ENCODE measurements at places on chromosomes 6 and 20.

GRCh38 chr6:82506526-82506925 lies 142.9 kb downstream of the TPBG start:
- DNase-seq, result no peak

GRCh38 chr6:167487749-167488664 lies 163.1 kb downstream of the TTLL2 start:
- no peak for DNase-seq

DNA sequence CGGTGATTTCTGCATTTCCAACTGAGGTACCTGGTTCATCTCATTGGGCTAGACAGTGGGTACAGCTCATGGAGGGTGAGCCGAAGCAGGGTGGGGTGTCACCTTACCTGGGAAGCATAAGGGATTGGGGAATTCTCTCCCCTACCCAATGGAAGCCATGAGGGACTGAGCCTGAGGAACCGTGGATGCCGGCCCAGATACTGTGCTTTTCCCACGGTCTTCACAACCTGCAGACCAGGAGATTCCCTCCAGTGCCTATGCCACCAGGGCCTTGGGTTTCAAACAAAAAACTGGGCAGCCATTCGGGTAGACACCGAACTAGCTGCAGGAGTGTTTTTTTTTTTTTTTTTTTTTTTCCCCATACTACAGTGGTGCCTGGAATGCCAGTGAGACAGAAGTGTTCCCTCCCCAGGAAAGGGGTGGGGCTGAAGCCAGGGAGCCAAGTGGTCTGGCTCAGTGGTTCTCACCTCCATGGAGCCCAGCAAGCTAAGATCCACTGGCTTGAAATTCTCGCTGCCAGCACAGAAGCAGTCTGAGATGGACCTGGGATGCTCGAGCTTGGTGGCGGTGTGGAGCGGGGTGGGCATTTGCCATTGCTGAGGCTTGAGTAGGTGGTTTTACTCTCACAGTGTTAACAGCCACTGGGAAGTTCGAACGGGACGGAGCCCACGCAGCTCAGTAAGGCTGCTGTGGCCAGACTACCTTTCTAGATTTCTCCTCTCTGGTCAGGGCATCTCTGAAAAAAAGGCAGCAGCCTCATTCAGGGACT lies 416.2 kb downstream of the KHDRBS2 start:
- DNase-seq, result no peak

DNA sequence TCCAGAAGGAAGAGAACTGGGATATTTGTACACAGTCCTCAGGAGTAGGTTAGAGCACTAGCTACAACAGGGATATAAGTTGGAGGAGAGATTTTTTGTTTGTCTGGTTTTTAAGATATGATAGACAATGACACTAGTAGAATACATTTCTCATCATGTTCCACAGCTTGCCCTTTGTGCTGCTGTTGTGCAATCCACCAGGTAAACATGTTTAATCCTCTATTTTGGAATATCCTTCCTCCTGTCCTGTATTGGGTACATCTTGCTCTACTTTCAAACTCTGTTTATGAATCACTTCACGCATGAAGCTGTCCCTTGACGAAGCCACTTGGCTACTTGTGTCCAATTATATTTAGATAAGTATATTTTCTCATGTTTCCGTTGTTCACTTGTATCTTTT lies 153.6 kb upstream of the TENT5A start:
- no peak for DNase-seq

DNA sequence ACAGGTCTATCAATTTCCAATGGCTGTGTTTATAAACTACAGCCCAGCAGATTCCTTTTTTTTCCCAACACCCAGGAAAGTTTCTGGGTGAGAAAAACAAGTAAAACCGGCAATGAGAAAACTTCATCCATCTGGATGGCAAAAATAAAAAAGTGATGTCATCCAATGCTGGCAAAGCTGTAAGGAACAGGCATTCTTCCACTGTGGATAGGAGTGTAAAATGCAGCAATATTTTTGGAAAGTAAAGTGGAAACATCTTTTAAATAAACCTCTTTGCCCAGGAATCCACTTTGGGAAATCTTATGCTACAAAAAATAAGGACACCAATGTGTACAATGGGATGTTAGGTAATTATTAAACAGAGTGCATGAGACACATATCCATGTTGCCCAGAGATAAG lies 102.1 kb upstream of the NT5E start:
- DNase-seq, result peak; percentile 40

GRCh38 chr20:24452498-24453127 lies 16.8 kb upstream of the SYNDIG1 start:
- DNase-seq, result no peak

DNA sequence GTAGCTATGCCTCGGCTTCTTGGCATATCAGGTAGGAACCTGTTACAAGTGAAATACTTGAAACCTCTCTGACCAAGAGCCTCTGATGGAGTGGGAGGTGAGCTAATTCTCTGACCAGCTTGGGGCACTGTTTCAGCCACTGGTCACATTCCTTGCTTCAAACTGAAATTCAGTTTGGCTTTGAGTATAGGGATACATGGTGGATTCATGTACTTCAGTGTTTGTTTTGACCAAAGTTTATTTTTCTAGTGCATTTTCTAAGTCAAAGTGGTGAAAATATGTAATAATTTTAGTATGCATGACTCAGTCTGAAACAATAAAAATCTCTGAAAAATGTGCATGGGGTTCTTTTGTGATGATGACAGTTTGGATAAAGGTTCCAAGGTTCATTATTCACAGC lies 18.6 kb downstream of the TTPAL start:
- DNase-seq, result peak; percentile 74

DNA sequence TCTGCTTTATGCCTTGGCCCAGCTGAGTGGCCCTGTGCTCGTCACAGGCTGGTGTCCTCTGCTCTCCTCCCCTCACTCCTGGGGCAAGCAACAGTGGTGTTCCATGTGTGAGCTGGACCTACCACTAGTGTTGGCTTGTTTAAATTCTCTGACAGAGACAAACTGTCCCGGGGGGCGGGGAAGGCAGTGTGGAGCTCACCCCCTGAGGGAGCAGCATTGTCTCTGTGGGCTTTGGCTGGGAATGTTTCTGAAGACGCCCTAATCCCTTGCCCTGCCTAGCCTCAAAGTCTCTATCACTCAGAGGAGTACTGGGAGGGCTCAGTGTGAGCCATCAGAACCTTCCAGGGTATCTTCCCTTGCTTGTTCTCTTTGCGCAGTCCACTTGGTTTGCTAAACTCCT lies 5.2 kb upstream of the VEGFA start:
- no peak for DNase-seq

DNA sequence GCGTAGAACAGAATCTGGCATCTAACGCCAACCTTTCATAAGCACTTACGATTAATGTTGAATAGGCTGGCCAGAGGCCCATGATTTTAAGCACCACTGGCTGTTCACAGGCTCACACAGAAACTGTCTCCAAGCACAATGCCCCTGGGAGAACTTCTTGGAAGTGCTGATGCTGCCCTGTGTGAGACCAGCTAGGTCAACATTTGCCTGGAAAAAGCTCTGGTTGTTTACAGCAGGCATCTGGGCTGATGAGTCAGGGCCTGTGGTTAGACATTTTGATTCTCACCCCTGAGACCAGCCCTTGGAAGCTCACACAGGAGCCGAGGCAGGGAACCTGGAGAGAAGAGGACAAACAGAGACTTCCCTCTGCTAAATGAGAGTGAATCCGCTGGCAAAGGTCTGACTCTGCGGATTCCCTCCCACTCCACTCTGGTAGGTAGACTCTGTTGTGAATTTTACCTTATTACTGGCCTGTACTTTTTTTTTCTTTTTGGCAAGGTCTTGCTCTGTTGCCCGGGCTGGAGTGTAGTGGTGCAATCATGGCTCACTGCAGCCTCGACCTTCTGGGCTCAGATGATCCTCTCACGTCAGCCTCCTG lies 6.8 kb upstream of the SULF2 start:
- peak; percentile 99 for DNase-seq

DNA sequence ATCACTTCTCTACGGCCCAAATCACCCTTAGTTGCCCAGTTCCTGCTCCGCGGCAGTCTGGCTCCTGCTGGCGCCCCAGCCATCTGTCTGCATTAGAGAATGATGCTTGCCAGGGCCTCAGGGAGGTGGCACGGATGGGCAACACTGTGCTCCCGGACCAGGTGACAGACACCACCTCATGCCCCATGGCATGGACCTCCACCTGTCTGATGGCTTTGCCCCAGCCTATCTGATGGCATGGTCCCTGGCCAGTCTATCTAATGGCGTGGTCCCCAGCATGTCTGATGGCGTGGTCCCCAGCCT lies 18.8 kb upstream of the MRGBP start:
- DNase-seq, result no peak

- DNase-seq, result peak; percentile 87
These were observed 566.2 kb upstream of the NOX3 start for GRCh38 chr6:156021746-156022396.

DNA sequence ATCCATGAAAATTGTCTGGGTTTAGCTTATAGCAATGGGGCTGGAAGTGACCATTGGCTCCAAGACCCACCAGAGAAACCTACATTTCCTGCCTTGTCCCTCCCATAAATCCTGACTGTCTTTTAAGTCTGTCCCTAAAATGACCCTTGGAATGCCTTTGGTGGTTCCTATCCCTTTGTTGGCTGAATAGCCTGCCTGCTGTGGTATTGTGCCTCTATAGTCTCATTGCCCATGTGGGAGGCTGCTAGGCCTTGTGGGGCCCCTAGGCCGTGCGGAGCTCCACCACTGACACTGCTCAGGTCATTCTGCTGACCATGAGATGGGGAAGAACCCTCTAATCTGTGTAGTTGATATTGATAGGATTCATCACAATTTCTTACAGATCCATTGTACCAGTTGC lies 43.3 kb downstream of the SCP2D1 start:
- no peak for DNase-seq

DNA sequence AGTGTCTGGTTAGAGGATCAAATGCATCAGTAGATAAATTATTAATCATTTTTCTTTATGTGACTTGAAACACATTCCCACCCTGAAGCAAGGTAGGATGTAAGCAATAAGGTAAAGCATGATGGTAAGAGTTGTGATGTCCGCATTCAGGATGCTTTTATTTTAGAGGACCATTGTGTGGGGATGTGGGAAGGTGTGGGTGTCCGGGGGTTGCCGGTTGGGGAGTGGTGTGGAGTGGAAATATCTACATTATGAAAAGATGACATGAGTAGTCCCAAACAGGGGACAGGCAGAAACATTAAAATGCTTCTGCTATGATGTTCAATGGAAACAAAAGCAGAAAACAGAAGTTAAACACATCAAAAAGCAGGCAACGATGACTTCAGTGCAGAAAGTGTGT lies 215.4 kb downstream of the HIVEP2 start:
- DNase-seq, result no peak

DNA sequence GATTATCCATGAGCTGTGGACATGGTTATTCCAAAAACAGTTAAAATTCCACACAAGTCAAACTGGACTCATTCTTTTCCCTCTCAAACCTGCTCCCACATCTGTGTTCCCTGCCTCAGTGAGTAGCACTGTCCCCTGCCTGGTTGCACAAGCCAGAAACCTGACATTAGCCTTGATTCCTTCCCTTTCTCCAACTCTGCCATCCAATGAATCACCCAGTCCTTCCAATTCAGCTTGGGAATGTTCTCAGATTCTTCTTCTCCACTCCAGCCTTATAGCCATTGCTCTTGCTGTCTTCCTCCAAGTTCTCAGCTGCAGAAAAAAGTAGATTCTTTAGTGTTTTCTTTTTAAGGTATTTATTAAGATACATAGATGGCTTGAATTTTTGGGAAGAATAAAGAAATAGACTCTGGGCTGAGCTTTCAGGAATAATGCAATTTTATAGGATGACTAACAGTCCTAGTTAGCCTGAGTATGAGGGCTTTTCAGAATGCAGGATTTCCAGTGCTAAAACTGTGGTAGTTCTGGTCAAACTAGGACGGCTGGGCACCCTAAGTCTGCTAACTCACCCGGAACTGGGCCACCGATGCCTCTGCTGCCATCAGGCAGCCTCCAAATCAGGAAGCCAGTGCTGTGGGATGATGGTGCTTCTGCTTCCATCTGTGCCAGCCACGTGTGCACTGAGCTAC lies 18.2 kb upstream of the SASH1 start:
- DNase-seq, result peak; percentile 39

GRCh38 chr6:89475101-89475500 lies 42.1 kb downstream of the ANKRD6 start:
- peak; percentile 24 for DNase-seq

DNA sequence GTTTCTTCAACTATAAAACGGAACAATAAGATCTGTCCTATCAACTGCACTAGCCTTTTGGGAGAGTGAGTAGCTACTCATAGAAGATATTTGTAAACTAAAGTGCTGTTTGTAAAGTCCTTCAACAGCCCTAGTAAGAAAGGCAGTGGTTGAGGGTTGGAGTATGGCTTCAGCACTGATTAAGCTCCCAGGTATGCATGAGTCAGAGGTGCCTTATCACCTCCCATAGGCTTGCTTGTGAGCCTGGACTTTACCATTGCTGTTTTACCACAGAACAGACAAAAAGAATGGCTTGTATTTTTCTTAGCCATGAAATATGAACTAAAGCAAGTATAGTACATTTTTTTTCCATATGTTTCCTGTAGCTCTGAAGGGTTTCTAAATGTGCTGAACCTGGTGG lies 44.1 kb downstream of the SAMD3 start:
- peak; percentile 94 for DNase-seq
